ENCODE measurements at places on chromosomes 16 and 17. TPM values are rescaled to one million over a fixed set of nuclear protein-coding genes. Genes with fewer than 3 reads are reported as not detected.

Gene PLEKHG4
- 7.8 TPM for total RNA-seq

DNA sequence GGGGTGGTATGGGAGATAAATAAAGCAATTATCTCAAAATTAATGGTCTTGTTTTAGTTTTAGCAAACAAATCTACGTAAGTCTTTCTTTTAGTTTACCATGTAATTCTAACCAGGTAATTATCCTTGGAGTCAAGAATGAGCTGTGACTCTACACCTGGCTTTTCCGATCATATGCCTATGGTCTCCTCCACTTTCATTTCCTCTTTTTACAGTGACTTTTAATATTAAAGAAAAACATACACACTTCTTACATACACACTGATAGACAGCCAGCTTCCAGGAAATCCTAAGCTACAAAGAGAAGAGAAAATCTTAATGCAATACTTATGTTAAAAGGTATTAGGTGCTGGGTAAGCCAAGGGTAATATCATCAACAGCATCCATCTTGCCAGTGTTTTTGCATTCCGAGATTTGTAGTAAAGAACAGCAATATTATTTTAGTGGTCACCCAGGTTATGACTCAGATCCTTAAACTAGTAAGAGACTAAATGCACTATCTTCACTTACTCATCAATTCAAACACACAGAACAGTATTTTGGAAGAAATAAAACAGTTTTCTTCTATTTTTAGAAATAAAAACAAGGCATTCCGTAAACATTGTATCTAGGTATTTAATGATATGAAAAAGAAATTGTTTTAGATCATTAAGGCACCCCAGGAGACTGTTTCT, 4.4 kb upstream of the IRX5 start:
- DNase-seq = no peak

Gene SALL1
- total RNA-seq = not detected

DNA sequence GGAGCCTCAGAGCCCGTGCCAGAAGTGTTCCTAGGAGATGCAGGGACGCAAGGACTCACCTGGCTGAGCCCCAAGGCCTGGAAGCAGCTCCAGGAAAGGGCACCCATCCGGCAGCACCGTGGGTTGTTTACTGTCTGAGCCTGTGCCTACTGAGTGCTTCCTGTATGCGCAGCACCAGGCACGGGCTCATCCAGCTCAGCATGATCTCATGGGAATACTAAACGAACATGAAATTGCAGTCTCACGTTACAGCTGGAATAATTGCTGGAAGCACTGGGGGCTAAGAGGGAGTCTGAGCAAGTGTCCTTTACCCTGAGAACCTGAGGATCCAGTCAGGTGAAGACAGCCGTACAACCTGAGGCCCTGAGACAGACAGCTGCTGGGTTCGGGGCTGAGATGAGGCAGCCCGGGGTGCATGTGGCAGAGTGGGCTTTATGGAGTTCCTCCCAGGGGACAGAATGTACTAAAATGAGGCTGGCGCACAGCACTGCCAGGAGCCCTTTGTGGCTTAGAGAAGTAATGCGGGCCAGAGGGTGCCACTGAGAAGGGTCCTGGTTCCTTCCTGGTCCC, 5.4 kb downstream of the CTRL start:
- no peak for DNase-seq

GRCh38 chr16:10529895-10530669, 50.3 kb downstream of the EMP2 start:
- DNase-seq = no peak

Gene CYGB
- total RNA-seq = 0.49 TPM

Gene CLN3
- 32.0 TPM for total RNA-seq

- peak; percentile 26 for DNase-seq
These were observed at the start of gene SPNS3 for GRCh38 chr17:4433515-4434031. SPNS3 (plus strand) TSS chr17:4433940; CDS start chr17:4433968, 28 bp downstream.

- no peak for DNase-seq
These were observed 4.8 kb upstream of the ERBB2 start for GRCh38 chr17:39695089-39695474.

Gene FOXL1
- not detected for total RNA-seq

Gene NPIPB13
- 48.1 TPM for total RNA-seq

DNA sequence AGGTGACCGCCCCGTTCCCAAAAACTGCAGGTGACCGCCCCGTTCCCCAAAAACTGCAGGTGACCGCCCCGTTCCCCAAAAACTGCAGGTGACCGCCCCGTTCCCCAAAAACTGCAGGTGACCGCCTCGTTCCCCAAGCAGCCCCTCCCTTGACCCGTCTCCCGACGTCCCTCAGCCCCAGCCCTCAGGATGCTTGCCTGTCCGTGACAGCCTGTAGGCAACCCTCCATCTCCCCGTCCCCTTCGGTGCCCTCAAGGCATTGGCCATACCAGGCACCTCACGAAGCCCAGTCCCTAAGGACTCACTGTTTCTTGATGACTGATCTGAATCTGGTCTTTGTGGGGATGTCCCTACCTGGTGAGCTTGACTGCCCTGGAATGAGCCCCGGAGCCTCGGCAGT, 25.1 kb downstream of the SGSM2 start:
- DNase-seq = no peak

Gene RBFOX1
- not detected for total RNA-seq

DNA sequence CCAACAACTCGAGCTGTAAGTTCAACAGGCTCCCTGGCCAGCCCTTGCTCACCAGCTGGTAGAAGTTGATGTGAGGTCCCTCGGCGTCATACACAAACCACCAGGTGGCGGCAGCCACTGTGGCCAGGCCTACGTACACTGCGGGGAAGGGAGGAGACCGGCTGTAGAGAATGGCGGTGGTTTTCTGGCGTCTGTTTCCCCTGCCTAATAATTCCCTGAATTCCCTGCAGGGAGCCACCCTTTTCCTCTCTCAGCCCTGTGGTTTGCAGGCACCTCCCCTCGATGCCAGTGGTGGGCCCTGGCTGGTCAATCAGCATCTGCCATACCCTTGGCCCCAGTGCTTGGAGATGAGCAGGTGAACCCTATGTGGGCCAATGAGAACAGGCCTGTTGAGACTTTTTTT, 18.9 kb upstream of the P2RX1 start:
- DNase-seq = no peak

Measured in activated B cell treated with CpG ODN at 0.5 μM for 24 hours (primary cell).